ENCODE measurements at places on chromosomes 1 and 21. TPM values are rescaled to one million over a fixed set of nuclear protein-coding genes. Genes with fewer than 3 reads are reported as not detected.

GRCh38 chr1:207003210-207003609 is 29.3 kb downstream of the C1orf116 start:
- DNase-seq, result no peak

- peak; percentile 61 for DNase-seq
These were observed 1.1 kb downstream of the POGZ start for GRCh38 chr1:151457911-151458801.

Gene SEMA6C
- total RNA-seq, result 8.2 TPM

- DNase-seq, result no peak
These were observed 5.8 kb upstream of the RAP1GAP start for GRCh38 chr1:21674957-21675356.

- peak; percentile 54 for DNase-seq
These were observed 1.7 kb upstream of the SFN start for GRCh38 chr1:26861286-26861701.

Data from HCT116 (cell line).